ENCODE measurements at places on chromosomes 12 and 14.

GRCh38 chr14:95699412-95699811 is 13.2 kb downstream of the TCL1B start:
- peaks cover 28% of the 10 kb centered on the region for H3K27me3 ChIP-seq
- H3K36me3 ChIP-seq, result no peaks in the 10 kb centered on the region
- no peak overlapping the region for H3K27ac ChIP-seq

GRCh38 chr12:113021500-113021899 is 35.0 kb upstream of the DTX1 start:
- no peak overlapping the region for H3K4me3 ChIP-seq
- H3K27ac ChIP-seq, result no peak overlapping the region
- peaks cover 4% of the 10 kb centered on the region for H3K4me1 ChIP-seq
- peaks cover 56% of the 10 kb centered on the region for H3K27me3 ChIP-seq
- no peak for DNase-seq

- no peak overlapping the region for H3K27ac ChIP-seq
- H3K27me3 ChIP-seq, result no peaks in the 10 kb centered on the region
- H3K4me1 ChIP-seq, result no peaks in the 10 kb centered on the region
- peaks cover 19% of the 10 kb centered on the region for H3K36me3 ChIP-seq
- no peak for DNase-seq
Measured at GRCh38 chr14:67650694-67651093, 23.7 kb downstream of the VTI1B start.

GRCh38 chr12:117331691-117332090 is 29.7 kb downstream of the NOS1 start:
- H3K4me1 ChIP-seq, result no peaks in the 10 kb centered on the region
- H3K36me3 ChIP-seq, result no peaks in the 10 kb centered on the region
- no peak overlapping the region for H3K4me3 ChIP-seq

GRCh38 chr12:50991291-50991690 is 34.9 kb downstream of the SLC11A2 start:
- no peak overlapping the region for H3K27ac ChIP-seq

All from progenitor cell of endocrine pancreas (in vitro differentiated cells).